ENCODE measurements at places on chromosomes 11 and 22. TPM values are rescaled to one million over a fixed set of nuclear protein-coding genes. Genes with fewer than 3 reads are reported as not detected.

The OR4A16 gene
- total RNA-seq = not detected

The NOX4 gene
- total RNA-seq = 2.5 TPM

The INSC gene
- total RNA-seq = 0.81 TPM

The MISFA gene
- total RNA-seq = 2.8 TPM

The PDHX gene
- 36.6 TPM for total RNA-seq

The P2RY2 gene
- total RNA-seq = 0.18 TPM
